ENCODE measurements at places on chromosomes 4 and X. TPM values are rescaled to one million over a fixed set of nuclear protein-coding genes. Genes with fewer than 3 reads are reported as not detected.

The ERAS gene
- not detected for total RNA-seq

- no peaks in the 10 kb centered on the region for H3K36me3 ChIP-seq
- no peak overlapping the region for H3K4me3 ChIP-seq
- H3K27ac ChIP-seq: no peak overlapping the region
- no peak for DNase-seq
Observed at GRCh38 chrX:82237328-82237727, 1035.4 kb downstream of the SH3BGRL start.

The IL2RG gene
- 25.8 TPM for total RNA-seq

GRCh38 chr4:11152684-11153083, 276.0 kb downstream of the HS3ST1 start:
- H3K4me1 ChIP-seq: peaks cover 14% of the 10 kb centered on the region
- H3K4me3 ChIP-seq: no peak overlapping the region
- H3K36me3 ChIP-seq: no peaks in the 10 kb centered on the region
- no peak for DNase-seq
- H3K27ac ChIP-seq: no peak overlapping the region
- no peaks in the 10 kb centered on the region for H3K27me3 ChIP-seq

DNA sequence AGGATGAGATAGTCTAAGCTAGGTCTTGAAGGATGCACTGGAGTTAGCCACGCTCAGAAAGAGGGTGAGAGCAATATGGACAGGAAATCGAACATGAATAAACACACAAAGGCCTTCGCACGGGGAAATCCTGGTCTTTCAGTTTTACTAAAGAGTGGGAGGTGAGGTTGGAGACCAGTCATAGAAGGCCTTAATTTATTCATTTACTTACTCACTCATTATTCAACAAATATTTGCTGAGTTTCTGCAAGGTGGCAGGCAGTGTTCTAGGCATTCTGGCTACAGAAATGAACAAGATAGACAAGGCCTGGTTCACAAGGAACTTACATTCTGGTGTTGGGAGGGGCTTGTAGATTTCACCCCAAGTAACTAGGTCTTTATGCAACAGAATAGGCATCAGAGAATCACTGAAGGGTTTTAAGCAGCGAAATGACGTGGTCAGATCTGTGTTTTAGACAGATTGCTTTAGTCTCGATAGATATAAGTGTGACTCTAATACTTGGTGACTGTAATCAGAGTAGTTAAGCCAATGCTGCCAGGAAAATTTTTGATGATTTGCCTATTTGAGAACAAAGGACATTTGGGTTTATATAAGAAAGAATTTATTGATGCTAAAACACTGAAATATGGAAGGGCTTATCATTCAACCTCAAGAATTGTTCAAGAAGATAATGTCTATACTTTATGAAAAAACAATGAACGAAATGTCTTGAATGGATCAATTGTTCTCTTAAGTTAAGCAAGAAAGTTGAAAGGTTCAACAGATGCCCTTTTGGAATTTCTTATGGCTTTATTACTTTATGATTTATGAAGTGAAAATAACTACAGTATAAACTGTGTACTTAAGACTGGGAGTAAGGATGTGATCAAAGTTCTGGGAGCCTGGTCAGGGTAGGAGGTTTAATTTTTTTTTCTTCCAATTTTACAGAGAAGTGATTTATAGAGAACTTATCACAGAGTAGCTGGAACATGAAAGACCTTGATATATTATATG, 184.4 kb upstream of the CASK start:
- H3K4me1 ChIP-seq: no peaks in the 10 kb centered on the region
- H3K27me3 ChIP-seq: peaks cover 22% of the 10 kb centered on the region
- H3K4me3 ChIP-seq: no peak overlapping the region
- H3K27ac ChIP-seq: no peak overlapping the region

- no peaks in the 10 kb centered on the region for H3K4me1 ChIP-seq
- H3K36me3 ChIP-seq: no peaks in the 10 kb centered on the region
- H3K4me3 ChIP-seq: no peak overlapping the region
Observed at GRCh38 chr4:52199574-52200338, 148.7 kb downstream of the SPATA18 start.

DNA sequence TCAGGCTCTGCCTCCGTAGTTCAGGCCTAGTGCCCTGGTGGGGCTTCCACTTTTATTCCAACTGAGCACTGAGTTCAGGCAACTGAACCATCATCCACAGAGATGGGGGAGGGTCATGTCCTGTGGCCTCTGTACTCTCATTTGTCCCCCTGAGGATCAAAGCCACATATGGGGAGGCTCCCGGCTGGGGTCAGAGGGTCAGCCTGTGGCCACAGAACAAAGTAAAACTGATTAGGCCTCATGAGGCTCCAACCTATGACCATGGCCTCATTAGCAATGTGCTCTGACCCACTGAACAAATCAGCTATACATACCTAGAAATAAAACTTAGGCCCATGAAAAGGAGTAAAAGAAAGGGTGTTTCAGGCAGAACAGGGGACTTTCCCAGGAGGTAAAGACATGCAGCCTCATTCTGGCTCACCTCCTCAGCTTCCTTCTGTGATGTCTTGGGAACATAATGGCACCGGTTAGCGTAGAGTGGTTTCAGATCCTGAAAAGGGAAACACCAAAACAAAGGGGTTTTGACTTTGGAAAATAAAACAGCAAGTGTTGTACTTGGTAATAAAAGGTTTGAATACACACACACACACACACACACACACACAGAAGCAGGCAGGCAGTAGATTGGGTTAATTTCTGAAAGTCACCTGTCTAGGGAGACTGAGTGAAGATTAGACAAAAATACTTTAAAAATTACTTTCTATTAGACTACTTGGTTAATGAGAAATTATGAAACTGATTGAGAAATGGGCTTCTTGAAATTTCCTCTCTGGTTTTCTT, 24.3 kb downstream of the TMEM255A start:
- no peak for DNase-seq
- H3K27ac ChIP-seq: no peak overlapping the region
- no peak overlapping the region for H3K4me3 ChIP-seq
- H3K27me3 ChIP-seq: no peaks in the 10 kb centered on the region
- no peaks in the 10 kb centered on the region for H3K36me3 ChIP-seq
- no peaks in the 10 kb centered on the region for H3K4me1 ChIP-seq

DNA sequence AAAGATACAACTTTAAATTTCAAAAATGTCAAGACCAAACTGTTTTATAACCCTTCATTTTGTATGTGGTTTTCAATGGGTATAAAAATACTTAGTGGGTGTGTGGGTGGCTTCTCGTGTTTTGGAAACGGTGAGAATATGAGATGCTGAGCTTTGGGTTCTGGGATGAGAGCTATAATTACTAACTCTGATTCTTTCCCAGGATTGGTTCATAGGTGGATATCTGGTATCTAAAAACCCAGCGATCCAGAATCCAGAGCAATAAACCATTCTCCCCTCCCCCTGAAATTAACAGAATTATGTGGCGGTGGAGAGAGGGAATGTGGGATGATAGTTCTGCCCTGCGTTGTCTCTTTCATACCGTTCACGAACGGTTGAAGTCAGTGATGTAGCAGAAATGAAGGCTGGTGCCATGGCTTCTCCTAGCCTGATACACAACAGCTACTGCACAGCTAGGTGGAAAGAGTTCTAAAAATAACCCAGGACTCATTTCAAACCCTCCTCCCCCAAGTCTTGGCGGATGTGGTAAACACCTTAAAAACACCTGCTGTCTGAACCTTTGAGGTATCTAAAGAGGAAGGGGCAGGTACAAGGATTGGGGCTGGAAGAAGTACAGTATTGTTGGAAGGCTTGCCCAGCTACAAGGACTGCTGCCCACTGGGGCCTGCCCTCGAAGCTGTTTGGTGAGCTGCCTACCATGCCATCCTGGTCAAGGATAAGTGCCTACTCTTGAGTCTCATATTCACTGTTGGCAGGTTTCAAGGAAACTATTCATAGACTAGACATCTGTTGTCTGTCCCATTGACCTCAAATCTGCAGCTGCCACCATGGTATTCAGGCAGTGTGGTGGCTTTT, 44.5 kb downstream of the SEPTIN11 start:
- no peaks in the 10 kb centered on the region for H3K27me3 ChIP-seq
- no peak for DNase-seq
- H3K4me1 ChIP-seq: peaks cover 2% of the 10 kb centered on the region

The CT55 gene
- total RNA-seq: not detected

The RUFY3 gene
- total RNA-seq: 61.5 TPM

DNA sequence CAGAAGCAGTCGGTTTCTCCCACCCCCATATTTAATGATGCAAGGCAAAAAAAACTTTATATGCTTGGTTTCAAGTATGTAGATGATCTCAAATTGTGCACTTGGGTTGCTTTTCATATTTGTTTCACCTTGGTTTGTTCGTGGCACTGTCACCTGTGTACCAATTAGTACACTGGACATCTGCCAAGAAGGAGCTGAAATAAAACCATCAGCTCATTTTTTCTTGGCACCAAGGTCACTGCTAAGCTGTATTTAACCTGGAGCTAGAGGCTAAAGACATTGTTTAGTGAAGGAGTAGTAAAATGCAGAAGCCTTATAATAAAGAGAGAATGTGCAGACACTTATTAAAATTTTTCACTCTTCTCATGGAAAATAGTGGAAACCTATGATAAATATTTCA, 430.8 kb downstream of the ARHGAP24 start:
- H3K4me1 ChIP-seq: no peaks in the 10 kb centered on the region
- DNase-seq: no peak
- no peaks in the 10 kb centered on the region for H3K36me3 ChIP-seq
- H3K27me3 ChIP-seq: no peaks in the 10 kb centered on the region
- H3K4me3 ChIP-seq: no peak overlapping the region
